SW 1271 (cell line): ENCODE measurements at places on chromosomes 6 and 20.

DNA sequence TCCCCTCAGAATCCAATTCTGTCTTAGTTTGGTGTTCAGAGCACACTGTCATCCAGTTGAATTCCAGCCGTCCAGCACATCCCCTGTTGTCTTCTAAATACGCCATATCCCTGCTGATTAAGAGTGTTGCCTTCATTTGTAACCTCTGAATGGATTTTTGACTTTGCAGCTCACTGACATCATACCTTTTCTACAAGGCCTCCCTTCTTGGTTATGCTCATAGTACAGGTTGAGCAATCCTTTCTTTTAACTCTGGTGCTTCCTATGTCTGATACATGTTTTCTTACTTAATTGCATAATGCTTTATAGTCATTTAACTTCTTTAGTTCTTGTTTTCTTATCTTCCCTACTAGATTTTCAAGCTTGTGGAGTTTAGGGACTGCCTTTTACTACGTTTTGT is 36.4 kb downstream of the XRN2 start:
- no peak for DNase-seq

DNA sequence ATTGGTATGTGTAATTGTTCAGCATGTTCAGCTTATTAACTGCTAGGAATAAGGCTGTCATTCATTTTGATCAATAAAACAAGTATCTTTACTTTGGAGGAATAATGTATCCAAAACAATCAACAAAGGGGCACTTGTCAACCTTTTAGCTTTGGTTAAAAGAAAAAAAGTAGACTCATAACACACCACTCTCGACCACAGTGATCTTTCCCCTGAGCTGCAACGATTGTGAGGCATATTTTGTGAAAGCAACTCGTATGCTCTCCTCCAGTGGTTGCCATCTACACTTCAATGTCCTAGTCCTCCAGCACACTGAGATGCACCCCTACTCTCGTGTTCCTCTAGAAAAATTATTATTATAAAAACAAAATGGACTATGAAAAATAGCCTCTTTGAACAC is 60.1 kb upstream of the PDE7B start:
- no peak for DNase-seq

- DNase-seq = no peak
These were observed 205.7 kb upstream of the TCF21 start for GRCh38 chr6:133683308-133683580.

DNA sequence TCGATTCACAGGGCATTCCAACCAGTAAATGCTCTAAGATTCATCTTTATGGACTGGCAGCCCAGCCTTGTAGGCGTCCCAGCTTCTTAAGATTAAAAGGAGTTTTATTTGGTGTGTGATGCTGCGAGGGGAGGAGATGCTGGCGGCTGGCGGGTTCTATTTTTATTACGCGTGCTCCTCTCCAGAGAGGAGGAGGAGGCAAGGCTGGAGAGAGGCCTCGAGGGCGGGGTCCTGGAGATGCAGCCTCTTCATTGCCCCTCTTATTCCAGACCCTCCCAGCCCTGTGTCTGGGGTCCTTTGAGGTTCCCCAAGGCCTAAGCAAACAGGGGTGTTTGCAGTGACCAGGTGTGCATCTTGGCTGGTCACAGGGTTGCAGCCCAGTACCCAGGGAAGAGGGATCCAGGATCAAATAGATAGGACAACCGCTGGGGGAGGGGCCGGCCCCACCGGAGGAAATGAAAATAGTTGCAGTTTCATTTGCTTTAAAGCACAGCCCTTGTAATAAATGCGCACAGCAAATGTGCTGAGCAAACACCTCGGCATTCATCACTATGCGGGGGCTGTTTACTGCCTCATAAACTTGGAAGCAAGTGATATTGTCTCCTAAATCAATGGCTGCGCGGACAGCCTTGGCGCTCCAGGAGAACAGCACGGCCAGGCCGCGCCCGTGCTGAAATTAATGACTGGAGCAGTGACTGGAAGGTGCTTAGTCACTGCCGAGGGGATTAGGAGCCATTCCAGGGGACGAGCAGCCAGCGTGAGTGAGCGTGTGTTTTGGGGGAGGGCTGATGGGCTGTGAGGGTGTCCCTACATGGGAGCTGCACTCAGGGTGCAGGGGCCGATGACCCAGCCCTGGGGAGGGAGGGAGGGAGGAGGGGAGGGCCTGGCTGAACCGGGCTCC is 83.0 kb downstream of the TMEM242 start:
- no peak for DNase-seq

DNA sequence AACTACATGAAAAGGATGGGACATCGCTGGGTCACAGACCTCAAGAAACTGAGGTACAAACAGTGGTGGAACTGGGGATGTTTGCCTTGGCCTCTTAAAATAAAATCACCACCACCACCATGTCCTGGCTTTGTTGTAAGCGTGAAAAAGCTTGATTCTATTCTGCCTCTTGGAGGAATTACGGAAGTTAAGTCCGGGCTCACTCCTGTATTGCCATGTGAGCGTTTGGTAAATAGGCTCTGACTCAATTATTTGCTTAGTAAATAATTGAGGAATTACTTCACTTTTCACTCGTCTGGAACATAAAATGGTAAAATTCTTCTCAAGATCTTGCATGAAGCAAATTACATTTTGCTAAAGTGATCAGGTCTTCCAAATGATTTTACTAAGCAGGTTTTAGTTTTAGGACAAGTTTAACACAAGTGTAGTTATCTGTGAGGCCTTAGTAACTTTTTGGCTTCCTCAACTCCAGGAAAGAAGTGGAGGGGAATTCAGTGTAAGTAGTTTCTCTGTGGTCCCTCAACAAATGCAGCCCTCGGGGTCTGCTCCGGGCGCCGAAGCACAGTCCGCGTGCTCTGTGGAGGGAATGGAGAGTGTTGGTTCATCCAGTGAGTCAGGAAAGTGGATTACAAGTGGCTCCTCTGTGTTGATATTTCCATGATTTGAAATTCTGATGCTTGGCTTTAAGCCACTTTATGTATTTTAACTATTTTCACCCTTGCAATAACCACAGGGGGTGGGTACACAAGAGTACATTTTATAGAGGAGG is 23.8 kb downstream of the IYD start:
- no peak for DNase-seq

- DNase-seq = no peak
These were observed 313.1 kb downstream of the TRDN start for GRCh38 chr6:123323452-123324329.

DNA sequence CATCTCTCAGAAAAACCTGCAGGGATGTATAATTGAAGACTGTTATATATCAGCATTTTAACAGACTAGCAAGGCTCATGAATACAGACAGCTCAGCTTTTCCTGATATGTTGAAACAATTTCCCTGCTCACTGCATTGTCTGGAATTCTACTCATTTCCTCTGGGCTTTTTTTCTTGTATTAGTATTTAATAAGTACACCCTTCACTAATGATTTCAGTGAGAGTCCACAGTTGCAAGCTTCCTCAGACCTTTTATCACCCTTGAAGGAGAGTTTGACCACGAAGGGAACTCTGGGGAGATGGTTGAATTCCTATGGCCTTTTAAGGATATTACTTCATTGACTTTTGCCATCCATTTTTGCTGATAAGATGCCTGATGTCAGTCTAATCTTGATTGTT is 248.7 kb downstream of the ADGB start:
- DNase-seq = no peak

- no peak for DNase-seq
These were observed 255.1 kb downstream of the RNGTT start for GRCh38 chr6:88708197-88708744.

DNA sequence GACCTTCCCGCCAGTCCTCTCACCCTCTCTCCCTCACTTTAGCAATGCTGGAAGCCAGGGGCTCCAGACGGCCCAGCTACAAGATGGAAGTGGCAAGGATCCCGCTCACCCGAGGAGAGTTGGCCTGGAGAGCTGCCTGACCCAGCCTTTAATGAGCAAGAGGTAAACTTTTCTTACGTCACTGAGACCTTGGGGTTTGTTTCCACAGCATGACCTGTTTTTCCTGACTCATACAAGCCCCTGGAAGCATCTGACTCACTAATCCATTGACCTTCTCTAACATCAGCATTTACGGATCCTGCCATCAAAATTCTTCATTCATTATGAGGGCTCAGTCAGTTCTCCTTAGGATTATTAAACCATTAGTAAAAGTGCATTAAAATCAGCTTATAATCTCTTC is 120.4 kb downstream of the MYLK4 start:
- peak; percentile 10 for DNase-seq

DNA sequence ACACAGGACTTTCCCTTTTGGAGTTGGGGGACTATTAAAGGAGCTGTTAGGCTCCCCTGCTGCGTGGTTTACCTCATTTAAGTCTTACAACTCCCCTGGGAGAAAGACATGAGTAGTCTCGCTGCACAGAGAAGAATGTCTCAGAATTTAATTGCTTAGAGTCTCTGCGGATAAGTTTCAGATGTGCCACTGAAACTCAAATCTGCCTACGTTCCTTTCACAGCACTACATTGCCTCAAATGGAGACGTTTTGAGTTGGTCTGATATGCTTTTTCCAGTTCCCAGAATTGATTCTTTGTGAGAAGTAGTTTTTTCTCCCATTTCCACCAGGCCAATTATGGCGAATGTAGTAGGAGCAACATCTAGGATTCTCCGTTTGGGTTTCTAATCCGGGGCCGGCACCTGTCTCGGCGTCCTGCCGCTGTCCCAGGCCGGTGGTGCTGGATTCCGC is 532 bp upstream of the SLC35F1 start:
- no peak for DNase-seq

DNA sequence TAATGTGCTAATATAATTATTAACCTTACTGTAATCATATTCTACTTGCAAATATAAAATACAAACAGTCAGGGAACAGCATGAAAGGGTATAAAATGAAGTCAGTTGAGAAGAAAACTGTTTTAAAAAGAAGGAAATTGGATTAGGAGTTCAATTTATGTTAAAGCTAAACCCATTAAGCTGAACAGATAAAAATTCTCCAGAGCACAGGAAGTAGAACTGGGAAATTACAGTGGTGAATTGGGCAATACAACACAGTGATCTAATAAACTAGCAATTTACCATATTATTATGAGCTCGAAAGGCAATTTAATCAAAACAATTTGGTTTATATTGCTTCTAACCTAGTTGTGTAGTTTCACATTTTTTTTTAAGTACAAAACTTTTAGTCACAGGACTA is 407.4 kb upstream of the RGS17 start:
- no peak for DNase-seq

DNA sequence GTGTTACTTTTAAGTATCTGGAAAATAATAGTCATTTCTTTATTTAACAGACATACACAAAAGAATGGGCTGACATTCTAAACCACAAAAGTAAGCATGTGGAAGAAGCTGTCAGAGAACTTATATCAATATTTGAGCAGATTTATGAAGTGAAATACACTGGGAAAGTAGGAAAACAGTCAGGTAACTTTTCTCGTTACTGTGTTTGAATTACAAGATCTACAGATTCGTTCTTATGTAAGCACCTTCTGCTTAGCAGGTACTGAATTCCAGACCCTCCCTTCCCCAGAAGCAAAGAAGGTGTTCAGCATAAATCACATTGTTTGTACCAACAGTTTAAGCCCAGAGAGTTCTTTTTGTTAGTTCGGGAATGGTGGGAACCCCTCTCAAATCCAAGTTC is 88.0 kb downstream of the DNAH8 start:
- DNase-seq = no peak

- no peak for DNase-seq
These were observed 474.7 kb downstream of the EPM2A start for GRCh38 chr6:145260484-145261175.

DNA sequence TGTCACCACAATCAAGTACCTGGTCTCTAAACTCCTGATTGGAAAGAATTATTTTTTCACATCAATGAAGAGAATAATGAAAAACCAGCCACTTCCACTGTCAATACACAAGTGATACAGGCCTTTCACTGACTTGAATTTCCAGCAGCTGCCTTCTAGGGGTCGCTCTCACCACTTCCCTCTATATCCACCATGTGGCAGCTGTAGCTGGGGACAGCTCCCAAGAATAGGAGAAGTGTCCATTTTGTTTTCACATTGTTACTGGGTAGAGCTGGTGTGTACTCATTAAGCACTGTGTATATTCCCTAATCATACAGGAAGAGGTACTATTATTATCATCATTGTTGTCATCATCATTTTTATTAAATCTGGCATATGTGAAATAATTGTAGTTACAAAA is 438.4 kb upstream of the SPTLC3 start:
- DNase-seq = peak; percentile 55

- no peak for DNase-seq
These were observed 12.8 kb upstream of the NUP153 start for GRCh38 chr6:17719323-17720041.

- no peak for DNase-seq
These were observed 1.9 kb downstream of the RBBP8NL start for GRCh38 chr20:62425281-62426058.

- no peak for DNase-seq
These were observed 73.3 kb downstream of the METTL24 start for GRCh38 chr6:110284855-110285254.

DNA sequence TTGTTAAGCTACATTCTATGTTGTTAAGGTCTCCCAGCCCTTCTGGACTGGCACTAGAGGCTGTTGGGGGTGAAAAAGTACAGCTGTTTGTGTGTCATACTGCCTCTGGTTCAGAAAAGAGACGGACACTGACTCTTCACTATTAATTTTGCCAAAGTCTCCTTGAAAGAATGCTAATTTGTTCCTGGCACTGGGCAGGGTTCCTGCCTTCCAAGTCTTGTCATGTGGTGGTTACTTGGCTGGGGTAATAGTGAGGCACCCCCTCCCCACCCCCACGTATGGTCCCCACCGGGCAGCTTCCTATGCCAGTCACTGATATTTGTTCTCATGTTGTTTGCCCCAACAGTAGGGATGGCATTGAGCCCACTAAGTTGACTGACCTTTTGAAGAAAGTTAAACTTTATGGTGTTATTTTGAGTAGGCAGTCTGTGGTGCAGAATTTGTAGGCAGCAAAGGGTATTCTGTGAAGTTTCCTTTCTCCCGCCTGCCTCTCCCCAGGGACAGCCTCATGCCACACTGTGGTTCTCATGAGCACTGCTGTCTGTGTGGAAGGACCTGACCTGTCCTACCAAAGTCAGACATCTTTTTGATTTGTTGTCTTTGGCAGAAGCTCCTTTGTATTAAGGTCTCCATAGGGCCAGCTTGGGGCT is 8.7 kb downstream of the CDS2 start:
- DNase-seq = no peak

- DNase-seq = no peak
These were observed 12.1 kb downstream of the BCL2L1 start for GRCh38 chr20:31710423-31711108.

GRCh38 chr20:34549929-34550305 is 8.6 kb upstream of the MAP1LC3A start:
- DNase-seq = no peak
